ENCODE measurements at places on chromosomes 2 and 18.
A peak's percentile ranks its signal among the peaks of the same experiment; 100 is the strongest.

GRCh38 chr2:36597003-36597531 is 901 bp downstream of the FEZ2 start:
- DNase-seq: peak; percentile 4

DNA sequence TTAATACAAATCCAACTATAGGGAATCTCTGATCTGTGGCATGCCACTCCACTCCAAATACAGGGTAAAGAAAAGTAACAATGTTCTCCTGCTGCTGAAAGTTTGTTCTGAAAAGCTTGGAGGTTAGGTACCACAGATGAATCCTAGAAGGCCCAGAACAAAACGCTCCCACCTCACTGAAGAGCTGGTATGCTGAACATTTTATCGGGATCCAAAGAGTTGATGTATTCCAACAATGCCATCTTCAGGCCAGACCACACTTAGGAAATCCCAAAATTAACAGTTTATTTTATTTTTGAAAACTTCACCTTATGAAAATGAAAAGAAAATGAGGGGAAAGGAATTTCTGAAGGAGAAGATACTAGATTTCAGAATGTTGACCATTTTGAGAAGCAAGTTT is 145.1 kb upstream of the CDH19 start:
- no peak for DNase-seq

DNA sequence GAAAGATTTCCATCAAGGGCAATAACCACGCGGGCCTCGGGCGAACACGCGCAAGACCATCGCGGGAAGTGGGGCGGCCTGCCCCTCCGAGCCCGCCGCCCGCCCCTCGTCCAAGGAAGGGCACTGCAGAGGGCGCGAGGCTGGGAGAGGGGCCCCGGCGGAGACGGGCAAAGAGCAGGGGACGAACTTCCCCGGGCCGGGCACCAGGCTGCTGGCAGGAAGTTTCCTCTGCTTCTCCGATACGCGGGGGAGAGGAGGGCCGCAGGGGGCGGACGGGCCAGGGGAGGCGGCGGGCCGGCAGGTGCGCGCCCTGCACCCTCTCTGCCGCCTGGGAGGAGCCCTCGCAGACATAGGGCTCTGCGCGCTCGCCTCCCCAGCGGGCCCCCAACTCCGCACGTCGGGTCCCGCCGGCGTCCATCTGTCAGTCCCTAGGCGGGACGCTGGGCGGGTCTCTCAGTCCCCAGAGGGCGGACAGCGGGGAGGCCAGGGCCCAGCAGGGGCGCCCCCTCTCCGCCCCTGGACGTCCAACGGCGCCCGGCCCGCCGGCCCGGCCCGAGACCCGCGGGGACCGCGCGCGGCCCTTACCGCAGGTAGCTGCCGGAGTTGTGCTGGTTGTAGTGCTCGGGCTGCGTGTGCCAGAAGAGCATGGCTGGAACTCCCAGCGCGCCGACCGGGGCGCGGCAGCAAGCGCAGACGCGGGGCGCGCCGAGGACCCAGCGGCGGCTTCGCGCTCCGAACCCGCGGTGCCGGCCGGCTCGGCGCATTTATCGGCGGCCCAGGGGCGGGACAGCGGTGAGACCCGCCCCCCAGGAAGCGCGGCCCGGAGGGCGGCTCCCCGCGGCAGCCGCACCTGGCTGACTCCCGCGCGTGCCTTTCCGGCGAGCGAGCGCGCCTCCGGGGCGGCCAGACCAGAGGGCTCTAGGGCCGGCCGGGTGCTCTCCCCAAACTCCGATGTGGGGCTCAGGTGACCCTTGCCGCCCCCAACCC is at the start of gene TFCP2L1:
TSS of gene TFCP2L1 (minus strand) at position 740 of the 987 bp plus-strand sequence. CDS start at position 647, 93 bp downstream.
- no peak for DNase-seq

GRCh38 chr2:10342245-10342951 is 39.7 kb downstream of the HPCAL1 start:
- no peak for DNase-seq

DNA sequence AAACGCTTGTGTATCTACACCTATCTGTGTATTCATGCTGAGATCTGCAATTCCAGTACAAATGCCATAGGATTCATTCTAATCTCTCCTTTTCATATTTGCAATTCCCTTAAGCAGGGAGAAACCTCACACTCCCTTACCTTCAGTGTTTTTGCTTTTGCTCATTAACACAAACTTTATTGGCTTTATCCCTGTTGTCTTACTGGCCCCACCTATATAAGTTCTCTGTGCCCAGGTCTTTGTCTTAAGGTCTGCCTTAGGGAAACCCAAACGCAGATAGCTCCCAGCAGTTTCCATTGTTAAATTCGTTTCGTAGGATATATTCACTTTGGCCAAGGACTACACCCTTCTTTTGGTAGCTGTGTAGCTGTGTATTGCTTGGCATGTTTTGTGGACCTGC is 4.0 kb upstream of the SNORC start:
- no peak for DNase-seq

- DNase-seq: no peak
Observed at GRCh38 chr2:72797740-72798139, 28.1 kb downstream of the EXOC6B start.

DNA sequence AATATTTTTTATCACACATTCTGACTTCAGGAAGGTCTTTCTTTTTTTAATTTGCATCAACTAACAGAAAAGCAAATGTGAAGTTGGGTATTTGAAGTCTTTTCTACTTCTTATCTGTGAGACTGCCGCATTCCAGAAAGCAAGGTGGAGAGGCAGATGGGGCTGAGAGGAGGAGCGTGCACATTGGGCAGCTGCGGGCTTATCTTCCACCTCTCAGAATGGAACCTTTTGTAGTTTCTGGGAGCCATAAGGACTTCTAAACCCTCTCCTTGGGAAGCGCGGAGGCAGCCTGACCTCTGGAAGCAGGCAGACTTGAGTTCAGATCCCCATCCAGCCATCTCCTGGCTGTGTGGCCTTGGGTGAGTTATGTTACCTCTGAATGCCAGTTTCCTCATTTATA is 3.9 kb downstream of the MAPRE3 start:
- DNase-seq: no peak

DNA sequence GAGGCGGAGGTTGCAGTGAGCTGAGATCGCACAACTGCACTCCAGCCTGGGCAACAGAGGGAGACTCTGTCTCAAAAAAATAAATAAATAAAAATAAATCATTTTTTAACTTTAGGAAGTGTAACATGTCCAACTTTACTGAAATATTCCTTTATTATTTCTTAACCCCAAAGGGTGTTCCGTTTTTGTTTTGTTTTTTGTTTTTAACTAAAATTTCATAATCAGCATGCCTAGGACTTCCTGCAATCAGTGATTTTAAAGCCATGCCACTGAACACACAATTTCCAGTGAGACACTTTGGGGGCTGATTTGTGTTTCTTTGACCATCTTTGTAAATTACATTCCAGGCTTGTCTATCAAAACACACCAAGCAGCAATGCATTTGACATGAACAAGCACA is 7.1 kb downstream of the CATIP start:
- no peak for DNase-seq

GRCh38 chr2:55047677-55048299 is 2.5 kb downstream of the RTN4 start:
- no peak for DNase-seq

GRCh38 chr2:138396843-138397242 is 104.7 kb upstream of the SPOPL start:
- DNase-seq: no peak

DNA sequence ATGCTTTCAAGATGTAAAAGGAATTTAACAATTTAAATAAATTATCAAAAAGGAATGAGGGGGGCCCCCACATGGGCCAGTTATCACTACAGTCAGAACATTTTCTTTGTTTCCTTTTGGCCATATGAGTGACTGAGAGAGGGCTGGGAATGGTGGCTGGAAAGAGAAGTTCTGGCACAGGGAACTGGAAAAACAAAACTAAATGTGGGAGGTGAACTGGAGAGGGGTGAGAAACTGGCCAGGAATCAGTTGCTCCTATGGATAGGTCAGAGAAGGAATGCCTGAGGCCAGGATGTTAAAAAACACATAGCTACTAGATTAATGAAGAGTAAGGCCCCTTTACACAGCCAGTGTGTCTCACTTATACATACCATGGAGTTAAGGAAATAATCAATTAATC is 121.0 kb downstream of the RBMS1 start:
- no peak for DNase-seq

DNA sequence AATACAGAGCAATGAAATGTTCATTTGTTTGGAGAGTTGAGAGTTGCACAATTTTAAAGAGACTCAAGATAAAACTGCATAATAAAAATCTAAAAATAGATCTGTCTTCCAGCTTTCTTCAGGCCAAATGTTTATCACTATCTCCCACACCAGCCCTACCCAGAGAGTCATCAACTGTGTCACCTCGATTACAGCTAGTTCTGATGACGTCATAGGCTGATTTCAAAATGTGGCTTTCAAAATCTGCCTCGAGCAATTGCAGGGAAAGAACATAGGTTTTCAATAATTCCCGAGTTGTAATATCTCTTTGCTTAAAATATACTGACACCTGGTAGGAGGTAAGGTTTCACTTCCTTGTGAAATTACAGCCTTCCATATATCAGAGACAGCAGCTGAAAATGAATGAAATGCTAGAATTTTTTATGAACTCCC is 677.6 kb upstream of the ID2 start:
- DNase-seq: no peak
